DMS79 treated with DMSO at 0.1 percent for 48 hours (cell line): ENCODE measurements at places on chromosomes 3 and 15.

- no peak for DNase-seq
These were observed 342.0 kb upstream of the CTDSPL start for GRCh38 chr3:37519661-37520060.

- no peak for DNase-seq
These were observed 73.8 kb downstream of the RPLP1 start for GRCh38 chr15:69526081-69527061.

DNA sequence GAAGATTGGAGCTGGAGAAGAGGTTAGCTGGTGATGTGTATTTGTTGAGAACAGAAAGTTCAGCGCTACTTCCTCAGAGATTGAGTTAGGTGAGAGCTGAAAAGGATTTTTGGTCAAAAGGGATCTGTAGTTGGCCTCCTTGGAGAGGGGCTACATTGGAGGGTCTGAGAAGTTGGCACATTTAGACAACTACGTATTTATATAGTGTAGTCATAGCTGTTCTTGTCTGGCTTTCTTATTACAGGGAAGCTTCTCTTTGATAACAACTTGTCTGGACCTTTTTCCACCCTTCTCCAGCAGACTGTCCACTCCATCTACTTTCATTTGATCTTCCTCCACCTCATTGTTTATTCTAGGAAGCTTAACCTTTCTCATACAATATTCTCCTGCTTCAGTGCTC lies 43.7 kb downstream of the KAT2B start:
- no peak for DNase-seq

GRCh38 chr3:39096775-39097174 lies 10.7 kb downstream of the GORASP1 start:
- DNase-seq: no peak

DNA sequence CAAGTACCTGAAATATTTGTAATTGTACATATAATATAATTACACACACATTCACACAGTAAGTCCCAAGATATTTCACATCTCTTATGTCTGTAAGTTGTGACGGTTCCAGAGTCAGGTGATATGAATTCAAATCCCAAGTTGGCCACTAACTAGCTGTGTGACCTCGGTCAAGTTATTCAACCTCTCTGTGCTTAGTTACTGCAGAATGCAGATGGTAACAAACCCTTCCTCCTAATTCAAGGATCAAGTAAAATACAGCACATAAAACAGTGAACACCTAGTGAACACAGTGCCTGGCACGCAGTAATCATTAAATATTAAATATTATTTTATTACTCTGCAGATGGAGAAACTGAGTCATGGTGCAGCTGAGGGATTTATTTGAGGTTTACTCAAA lies 6.9 kb downstream of the PRICKLE2 start:
- no peak for DNase-seq

- no peak for DNase-seq
These were observed 210.7 kb upstream of the BHLHE40 start for GRCh38 chr3:4768521-4768920.

DNA sequence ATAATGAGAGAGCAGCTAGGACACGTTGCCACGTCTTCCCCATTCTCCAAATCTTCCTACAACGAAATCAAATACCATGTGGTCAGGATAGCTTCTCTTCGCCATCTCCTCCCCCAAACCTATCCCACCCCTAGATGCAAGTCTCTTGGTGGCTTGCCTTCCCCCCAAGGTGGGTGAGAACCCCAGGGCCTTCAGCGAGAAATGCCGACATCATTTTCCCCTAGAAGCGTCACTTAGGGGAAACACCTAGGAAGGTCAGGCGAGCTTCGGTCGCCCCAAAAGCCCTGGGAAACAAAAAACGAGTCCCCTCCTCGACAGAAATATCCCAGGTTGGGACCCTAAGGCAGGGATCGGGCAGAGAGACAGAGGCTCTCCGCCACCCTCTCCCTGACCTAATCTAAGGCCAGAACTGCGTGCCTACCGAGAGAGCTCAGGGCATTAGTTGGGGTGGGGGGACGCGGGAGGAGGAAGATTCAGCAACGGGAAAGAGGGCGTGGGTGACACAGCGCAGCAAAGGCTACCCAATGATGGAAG lies 502 bp downstream of the DPH3 start:
- no peak for DNase-seq

DNA sequence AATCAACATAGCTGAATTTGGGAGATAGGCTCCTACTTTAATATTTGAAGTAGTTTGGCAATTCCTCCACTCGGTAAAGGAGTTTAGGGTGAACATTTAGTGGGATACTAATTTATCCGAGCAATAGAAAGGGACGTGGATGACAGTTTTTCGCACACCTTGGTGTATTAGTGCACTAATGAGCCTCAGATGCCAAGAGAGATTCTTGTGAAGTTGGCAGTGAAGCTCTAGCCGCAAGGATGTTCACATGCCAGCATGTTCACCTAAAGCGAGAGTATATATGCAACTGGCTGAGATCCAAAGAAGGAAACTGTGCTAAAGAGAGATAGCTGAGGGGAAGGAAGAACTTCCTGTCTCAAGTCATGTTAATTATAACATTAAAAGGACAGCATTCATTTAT lies 58.5 kb downstream of the TGFBR2 start:
- no peak for DNase-seq

DNA sequence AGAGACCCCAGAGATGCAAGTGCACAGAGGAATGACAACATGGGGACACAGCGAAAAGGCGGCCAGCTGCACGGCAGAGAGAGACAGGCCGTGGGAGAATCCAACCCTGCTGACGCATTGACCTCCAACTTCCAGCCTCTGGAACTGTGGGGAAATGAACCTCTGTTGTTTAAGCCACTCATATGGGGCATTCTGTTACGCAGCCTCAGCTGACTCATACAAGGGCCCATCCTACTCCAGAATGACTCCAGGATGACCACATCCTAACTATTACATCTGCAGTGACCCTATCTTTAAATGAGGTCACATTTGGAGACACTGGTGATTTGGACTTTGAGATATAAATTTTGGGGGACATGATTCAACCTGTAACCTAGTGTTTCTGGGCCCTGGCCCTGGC lies 44.0 kb downstream of the KLF15 start:
- no peak for DNase-seq

DNA sequence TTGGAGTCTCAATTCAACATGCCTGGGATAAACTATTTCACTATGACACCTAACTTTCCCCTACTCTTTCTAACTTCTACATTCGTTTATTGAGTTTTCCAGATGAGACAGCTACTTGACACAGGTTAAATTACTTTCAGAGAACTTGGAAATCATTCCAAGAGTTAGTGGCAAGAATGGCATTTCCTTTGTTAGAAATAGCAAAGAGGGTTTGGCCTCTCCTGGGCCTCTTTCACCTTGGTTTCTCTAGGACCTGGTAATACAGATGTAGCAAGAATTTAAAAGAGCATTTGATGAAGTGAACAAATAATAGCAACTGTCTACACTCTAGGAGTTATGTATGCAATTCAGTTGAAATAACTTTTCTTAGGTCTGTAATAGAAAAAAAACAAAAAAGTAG lies 748.9 kb downstream of the MECOM start:
- no peak for DNase-seq

- DNase-seq: peak; percentile 27
These were observed at the start of gene CSK for GRCh38 chr15:74781431-74782258. Gene CSK (plus strand): TSS chr15:74782080. CDS start chr15:74798298, 16,218 bp downstream.

- no peak for DNase-seq
These were observed 124.7 kb upstream of the NANOGP8 start for GRCh38 chr15:35209838-35210237.

DNA sequence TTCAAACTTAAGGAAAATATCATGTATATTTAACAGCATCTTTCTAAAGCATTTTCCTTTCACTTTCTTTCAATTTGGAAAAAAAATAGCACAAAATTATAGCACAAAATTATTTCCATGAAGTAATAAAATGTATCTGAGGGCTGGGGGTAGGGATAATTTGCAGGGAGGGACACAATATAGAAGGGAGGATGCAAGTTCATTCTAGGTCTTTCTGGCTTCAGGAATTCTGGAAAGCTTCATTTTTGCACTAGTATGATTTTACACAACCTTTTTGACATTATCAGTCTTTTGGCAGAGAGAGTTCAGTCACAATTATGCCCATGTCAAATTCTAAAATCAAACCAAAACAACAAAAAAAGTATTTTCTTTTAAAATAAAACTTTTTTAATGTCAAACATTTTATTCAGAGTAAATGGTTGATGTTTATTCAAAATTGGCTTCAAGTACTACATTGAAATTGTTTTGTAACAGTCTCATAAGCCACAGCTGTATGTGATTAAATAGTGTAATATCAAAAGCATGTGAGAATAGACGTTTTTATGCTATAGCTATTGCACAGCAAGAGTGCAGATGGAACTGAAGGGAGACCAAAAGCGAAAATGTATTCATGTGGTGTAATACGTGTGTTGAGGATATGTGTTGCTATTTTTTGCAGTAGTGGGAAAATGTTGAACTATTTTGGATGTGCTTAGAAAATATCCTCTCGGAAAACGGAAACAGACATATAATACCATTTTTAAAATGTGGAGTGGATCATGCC lies 5.8 kb downstream of the RBMS3 start:
- no peak for DNase-seq

GRCh38 chr3:126706631-126707030 lies 2.6 kb downstream of the CHCHD6 start:
- no peak for DNase-seq

GRCh38 chr3:22981166-22981565 lies 222.0 kb upstream of the UBE2E2 start:
- no peak for DNase-seq

DNA sequence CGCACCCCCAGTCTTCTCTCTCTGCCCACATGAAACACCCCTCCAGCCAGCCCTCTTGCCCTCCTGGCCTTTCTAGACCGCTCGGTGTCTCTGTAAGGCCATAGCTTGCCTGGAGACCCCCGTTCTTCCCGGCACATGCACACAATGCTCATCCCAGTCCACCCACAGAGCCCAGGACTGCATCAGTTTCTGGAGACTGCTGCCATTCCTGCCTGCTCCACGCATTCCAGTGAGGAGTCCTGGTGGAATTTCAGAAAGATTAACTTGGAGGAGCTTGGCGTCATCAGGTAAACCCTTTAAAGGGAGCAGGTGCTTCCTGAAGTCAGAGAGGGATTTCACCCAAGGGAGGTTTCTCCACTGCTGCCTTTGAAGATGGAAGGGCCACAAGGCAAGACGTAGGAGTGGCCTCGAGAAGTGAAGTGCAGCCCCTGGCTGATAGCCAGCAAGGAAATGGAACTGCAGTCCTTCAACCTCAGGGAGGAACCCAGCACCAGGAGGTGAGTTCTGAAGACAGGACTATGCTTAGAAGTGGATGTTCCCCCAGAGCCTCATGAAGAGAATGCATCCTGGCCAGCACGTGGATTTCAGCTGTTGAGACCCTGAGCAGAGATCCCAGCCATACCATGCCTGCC lies 19.2 kb downstream of the SLC41A3 start:
- DNase-seq: peak; percentile 90

DNA sequence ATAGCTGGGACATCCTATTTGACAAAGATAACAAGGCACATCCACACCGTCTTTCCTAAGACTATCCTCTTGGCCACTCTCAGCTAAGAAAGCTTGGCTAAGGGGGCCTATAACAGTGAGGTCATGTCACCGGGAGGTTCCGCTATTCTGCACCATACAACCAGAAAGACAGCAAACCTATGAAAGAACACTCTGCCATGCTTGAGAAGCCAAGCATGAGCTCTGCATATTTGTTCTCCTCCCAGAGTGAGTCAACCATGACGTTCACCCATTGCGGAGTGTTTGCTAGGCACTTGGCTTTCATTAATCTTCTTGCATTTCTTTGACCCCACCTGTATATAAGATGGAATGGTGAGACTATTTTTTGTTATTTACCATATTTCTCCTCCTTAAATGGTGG lies 141.2 kb downstream of the GMNC start:
- peak; percentile 28 for DNase-seq

- no peak for DNase-seq
These were observed 55.0 kb upstream of the FOXB1 start for GRCh38 chr15:59948924-59949613.

GRCh38 chr3:160935413-160936095 lies 169.6 kb downstream of the B3GALNT1 start:
- no peak for DNase-seq

DNA sequence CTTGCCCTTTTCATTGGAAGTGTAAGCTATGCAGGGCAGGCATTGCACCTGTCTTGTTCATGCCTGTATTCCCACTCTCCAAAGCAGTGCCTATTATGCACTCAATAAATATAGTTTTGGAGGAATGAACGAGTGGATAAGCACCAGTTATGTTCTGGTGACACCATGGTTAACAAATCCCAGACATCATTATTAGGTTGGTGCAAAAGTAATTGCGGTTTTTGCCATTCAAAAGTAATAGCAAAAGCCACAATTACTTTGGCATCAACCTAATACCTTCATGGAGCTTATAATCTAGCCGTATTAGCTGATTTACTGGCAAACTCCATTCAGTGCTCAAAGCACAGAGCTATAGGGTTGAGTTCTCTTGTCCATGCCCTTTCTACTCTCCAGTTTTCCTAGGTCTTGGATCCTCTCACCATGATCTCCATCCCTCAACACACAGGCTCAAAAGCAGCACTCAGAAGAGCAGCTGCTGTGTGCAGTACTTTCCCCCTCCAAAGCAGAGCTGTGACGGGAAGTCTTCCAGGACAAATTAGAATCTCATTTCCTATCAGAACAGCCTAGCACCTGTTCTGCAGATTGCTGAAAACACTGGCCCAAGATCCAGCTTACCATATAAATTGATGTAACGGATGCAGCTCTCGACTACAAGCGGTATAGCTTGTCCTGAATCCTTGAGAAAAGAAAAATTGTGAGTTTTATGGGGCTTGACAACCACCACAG lies 63.2 kb upstream of the RAD18 start:
- no peak for DNase-seq

DNA sequence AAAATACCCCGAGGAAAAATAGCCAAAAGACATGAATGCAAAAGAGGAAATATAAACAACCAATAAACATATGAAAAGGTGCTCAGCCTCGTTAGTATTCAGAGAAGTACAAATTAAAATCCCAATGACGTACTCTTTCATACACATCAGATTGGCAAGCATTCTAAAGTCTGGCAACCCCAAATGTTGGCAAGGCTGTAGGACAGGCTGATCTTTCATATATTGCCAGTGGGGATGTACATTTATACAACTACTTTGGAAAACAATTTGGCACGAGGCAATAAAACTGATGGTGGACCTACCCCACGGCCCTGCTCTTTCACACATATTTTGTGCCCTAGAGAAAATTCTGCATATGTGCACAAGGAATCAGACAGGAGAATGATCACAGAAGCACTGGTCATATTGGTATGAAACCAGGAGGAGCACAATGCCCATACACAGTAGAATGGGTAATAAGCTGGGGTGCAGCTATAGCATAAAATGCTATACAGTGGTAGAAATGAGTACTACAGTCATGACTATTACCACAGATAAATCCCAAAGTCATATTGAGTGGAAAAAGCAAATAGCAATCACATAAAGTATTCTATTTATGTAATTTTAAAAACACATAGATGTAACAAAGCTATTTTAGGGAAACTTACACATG lies 176.0 kb upstream of the SLC24A5 start:
- DNase-seq: no peak

DNA sequence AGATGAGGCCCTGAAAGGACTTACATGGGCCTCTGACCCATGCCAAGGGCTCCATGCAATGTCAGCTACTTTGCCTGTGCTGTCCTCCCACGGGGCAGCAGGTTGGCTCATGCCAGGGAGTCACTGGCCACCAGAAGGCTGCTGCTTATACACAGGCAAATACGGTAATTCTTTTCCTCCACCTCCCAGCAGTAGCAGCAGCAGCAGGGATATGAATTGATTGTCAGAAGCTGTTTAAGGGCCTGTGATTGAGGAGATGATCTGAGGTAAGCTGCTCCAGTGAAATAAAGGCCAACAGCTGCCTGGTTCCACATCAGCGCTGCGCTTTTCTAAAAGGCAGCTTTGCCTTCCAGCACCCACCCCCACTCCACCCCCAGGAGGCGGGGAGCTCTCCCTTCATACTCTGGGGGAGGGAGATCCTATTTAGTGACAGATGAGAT lies 250.5 kb downstream of the SHQ1 start:
- no peak for DNase-seq
